ENCODE measurements at places on chromosomes 5 and 9. TPM values are rescaled to one million over a fixed set of nuclear protein-coding genes. Genes with fewer than 3 reads are reported as not detected.
A peak's percentile ranks its signal among the peaks of the same experiment; 100 is the strongest.

The TSSK1B gene
- not detected for total RNA-seq

GRCh38 chr9:114395334-114395617 lies 7.5 kb upstream of the AKNA start:
- H3K4me1 ChIP-seq, result peaks cover 17% of the 10 kb centered on the region
- no peak overlapping the region for H3K27ac ChIP-seq
- H3K27me3 ChIP-seq, result no peaks in the 10 kb centered on the region
- peaks cover 9% of the 10 kb centered on the region for H3K36me3 ChIP-seq
- no peak for DNase-seq
- H3K4me3 ChIP-seq, result no peak overlapping the region

DNA sequence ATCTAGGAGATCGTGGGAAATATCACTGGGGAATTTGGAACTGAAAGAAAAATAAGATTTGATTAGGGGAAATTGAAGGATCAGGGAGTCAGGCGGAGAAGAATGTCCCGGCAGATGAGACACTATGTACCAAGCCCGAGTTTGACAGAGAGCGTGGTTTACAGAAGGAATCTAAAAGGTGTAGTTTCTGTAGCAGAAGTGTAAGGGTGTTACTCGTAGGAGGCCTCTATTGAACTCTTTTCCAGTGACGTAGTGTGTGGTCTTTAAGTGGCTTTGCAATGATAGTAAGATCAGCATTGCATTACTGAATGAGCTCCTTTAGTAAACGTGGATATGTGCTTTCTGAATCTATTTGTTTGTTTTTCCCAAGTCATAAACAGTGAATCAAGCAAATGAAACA lies 59.3 kb upstream of the CDKN2B start:
- H3K4me1 ChIP-seq, result no peaks in the 10 kb centered on the region
- DNase-seq, result no peak
- H3K4me3 ChIP-seq, result no peak overlapping the region
- no peaks in the 10 kb centered on the region for H3K27me3 ChIP-seq

The CATSPER3 gene
- total RNA-seq, result not detected

- no peak overlapping the region for H3K27ac ChIP-seq
- no peaks in the 10 kb centered on the region for H3K36me3 ChIP-seq
- no peaks in the 10 kb centered on the region for H3K4me1 ChIP-seq
- no peaks in the 10 kb centered on the region for H3K27me3 ChIP-seq
- H3K4me3 ChIP-seq, result no peak overlapping the region
These were observed 57.9 kb downstream of the DOCK8 start for GRCh38 chr9:272251-273213.

The IL7R gene
- 0.25 TPM for total RNA-seq

- no peaks in the 10 kb centered on the region for H3K27me3 ChIP-seq
- H3K27ac ChIP-seq, result no peak overlapping the region
- no peaks in the 10 kb centered on the region for H3K36me3 ChIP-seq
- H3K4me3 ChIP-seq, result no peak overlapping the region
- H3K4me1 ChIP-seq, result no peaks in the 10 kb centered on the region
These were observed 225.6 kb downstream of the PCSK5 start for GRCh38 chr9:76115982-76116646.

The OR13C5 gene
- total RNA-seq, result not detected

GRCh38 chr5:141686648-141687416 lies 4.8 kb upstream of the ARAP3 start:
- H3K4me3 ChIP-seq, result no peak overlapping the region
- no peak overlapping the region for H3K27ac ChIP-seq

The SPINK5 gene
- total RNA-seq, result 2.0 TPM

DNA sequence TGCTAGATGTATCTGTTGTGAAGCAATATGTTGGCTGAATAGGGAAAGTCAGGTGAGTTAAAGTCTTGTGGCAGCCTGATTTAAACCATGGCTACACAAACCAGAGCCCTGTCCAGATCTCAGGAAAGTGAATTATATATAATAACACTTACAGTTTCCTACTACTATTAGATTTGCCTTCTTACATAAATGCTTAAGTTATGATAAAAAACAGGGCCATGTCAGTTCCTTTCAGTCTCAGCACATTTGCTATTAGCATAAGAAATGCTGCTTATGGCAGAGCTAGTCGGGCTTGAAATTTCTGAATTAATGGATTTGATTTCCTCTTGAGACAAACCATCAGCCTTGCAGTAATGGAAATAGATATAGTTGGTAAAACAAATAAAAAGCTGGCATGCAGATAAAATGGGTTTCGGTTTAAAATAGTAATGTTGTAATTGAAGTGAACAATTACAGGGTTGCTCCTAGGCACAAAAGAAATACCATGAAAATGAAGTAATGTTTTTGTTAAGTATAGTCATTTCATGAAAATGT lies 664.2 kb upstream of the ZNF608 start:
- no peaks in the 10 kb centered on the region for H3K36me3 ChIP-seq
- DNase-seq, result no peak
- H3K4me3 ChIP-seq, result 0 out of 2 replicates have a peak overlapping the region, but pooled peaks have one; percentile 13
- no peaks in the 10 kb centered on the region for H3K27me3 ChIP-seq

- peaks cover 3% of the 10 kb centered on the region for H3K4me1 ChIP-seq
- H3K27ac ChIP-seq, result no peak overlapping the region
- no peak for DNase-seq
- no peak overlapping the region for H3K4me3 ChIP-seq
These were observed 218.4 kb downstream of the PCSK1 start for GRCh38 chr5:96214442-96215197.

GRCh38 chr9:95796029-95796428 lies 79.5 kb upstream of the ERCC6L2 start:
- no peaks in the 10 kb centered on the region for H3K4me1 ChIP-seq
- no peak overlapping the region for H3K4me3 ChIP-seq
- no peak for DNase-seq
- H3K27ac ChIP-seq, result no peak overlapping the region

The CARD9 gene
- total RNA-seq, result 1.1 TPM

- H3K27ac ChIP-seq, result no peak overlapping the region
- no peaks in the 10 kb centered on the region for H3K4me1 ChIP-seq
- no peaks in the 10 kb centered on the region for H3K36me3 ChIP-seq
These were observed 13.4 kb upstream of the SLC2A6 start for GRCh38 chr9:133492061-133493021.

DNA sequence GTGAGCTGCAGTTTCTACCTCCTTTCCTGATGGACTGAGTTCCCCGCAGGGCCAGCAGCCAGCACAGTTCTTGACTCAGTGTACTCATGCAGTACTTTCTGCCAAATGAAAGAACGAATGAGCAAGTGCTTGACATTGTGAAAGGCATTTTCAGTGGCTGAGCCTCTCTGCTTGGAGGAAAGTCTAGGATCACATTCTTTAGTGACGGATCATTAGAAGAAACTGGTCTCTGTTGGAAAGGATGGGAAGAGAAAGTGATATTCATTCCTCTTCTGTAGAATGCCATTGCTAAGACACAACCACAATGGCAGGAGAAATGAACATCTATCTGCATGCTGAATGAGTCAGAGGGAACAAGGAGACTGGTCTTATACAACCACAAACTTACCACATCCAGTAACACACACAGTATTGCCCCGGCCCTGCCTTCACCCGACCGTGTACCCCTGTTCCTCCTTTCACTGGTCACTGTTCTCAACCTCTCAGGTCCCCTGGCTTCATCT lies 206.9 kb downstream of the CRB2 start:
- no peak overlapping the region for H3K27ac ChIP-seq
- no peaks in the 10 kb centered on the region for H3K27me3 ChIP-seq
- no peaks in the 10 kb centered on the region for H3K4me1 ChIP-seq
- no peak overlapping the region for H3K4me3 ChIP-seq

GRCh38 chr5:141402553-141403243 lies at the start of gene PCDHGA9:
PCDHGA9 (plus strand) TSS chr5:141402778; CDS start chr5:141402953, 175 bp downstream.
- no peak for DNase-seq
- no peaks in the 10 kb centered on the region for H3K4me1 ChIP-seq
- H3K36me3 ChIP-seq, result no peaks in the 10 kb centered on the region
- no peak within 1 kb of the TSS for H3K4me3 ChIP-seq
- H3K27me3 ChIP-seq, result no peaks in the 10 kb centered on the region
- no peak within 1 kb of the TSS for H3K27ac ChIP-seq

GRCh38 chr9:87276851-87277261 lies 220.8 kb upstream of the DAPK1 start:
- H3K27ac ChIP-seq, result no peak overlapping the region
- DNase-seq, result no peak
- H3K4me1 ChIP-seq, result no peaks in the 10 kb centered on the region
- no peaks in the 10 kb centered on the region for H3K36me3 ChIP-seq

The RNF224 gene
- 0.17 TPM for total RNA-seq

GRCh38 chr5:149646564-149646963 lies 65.3 kb downstream of the ARHGEF37 start:
- H3K27me3 ChIP-seq, result no peaks in the 10 kb centered on the region
- no peaks in the 10 kb centered on the region for H3K4me1 ChIP-seq
- no peaks in the 10 kb centered on the region for H3K36me3 ChIP-seq

- H3K4me3 ChIP-seq, result no peak overlapping the region
- H3K4me1 ChIP-seq, result no peaks in the 10 kb centered on the region
These were observed 27.3 kb downstream of the AFAP1L1 start for GRCh38 chr5:149298842-149299404.

The JAKMIP2 gene
- total RNA-seq, result 13.4 TPM

DNA sequence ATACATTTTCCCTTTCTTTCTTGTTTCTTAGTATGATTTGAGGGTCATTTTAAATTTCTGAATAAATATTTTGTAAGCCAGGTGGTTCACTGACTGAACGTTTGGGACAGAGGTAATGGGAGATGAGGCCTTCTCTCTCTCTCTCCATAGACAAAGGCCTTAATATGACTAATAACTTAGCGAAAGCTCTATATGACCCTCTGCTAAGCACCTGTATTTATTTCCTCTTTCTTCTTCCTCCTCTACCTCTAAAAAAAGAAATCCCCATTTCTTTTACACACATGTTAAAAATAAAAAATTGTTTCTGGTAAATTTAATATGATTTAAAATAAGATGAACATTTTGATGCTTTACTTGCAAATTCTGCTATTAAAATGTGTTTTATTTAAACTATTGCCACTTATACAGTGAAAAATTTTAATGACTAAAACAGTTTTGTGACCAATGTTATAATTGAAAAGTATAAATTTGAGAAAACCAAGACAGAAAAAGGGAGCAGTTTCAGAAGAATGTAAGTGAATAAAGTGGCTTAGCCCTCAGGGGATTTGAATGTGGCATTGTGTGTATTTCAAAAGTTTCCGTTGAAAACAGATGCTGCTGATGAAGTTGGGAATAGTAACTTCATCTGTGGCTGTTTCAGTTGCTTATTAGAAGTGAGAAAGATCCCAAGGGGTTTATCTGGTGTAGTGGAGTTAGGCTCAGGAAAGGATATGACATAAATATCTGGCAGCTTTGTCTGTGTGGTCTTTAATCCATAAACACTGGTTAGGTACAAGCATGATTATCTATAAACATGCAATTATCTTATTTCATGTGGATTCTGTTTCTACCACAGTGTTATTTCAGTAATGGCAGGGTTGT lies 128.6 kb upstream of the GRHPR start:
- H3K27ac ChIP-seq, result no peak overlapping the region
- no peaks in the 10 kb centered on the region for H3K27me3 ChIP-seq

The SLC22A5 gene
- total RNA-seq, result 4.0 TPM

- H3K27me3 ChIP-seq, result no peaks in the 10 kb centered on the region
- no peak overlapping the region for H3K4me3 ChIP-seq
- H3K4me1 ChIP-seq, result no peaks in the 10 kb centered on the region
- no peak overlapping the region for H3K27ac ChIP-seq
- no peak for DNase-seq
These were observed 51.5 kb downstream of the SEMA4D start for GRCh38 chr9:89446261-89446960.

- H3K27me3 ChIP-seq, result no peaks in the 10 kb centered on the region
- no peak overlapping the region for H3K4me3 ChIP-seq
- H3K4me1 ChIP-seq, result peaks cover 2% of the 10 kb centered on the region
- DNase-seq, result no peak
These were observed 172.3 kb upstream of the GNA14 start for GRCh38 chr9:77820293-77820954.

DNA sequence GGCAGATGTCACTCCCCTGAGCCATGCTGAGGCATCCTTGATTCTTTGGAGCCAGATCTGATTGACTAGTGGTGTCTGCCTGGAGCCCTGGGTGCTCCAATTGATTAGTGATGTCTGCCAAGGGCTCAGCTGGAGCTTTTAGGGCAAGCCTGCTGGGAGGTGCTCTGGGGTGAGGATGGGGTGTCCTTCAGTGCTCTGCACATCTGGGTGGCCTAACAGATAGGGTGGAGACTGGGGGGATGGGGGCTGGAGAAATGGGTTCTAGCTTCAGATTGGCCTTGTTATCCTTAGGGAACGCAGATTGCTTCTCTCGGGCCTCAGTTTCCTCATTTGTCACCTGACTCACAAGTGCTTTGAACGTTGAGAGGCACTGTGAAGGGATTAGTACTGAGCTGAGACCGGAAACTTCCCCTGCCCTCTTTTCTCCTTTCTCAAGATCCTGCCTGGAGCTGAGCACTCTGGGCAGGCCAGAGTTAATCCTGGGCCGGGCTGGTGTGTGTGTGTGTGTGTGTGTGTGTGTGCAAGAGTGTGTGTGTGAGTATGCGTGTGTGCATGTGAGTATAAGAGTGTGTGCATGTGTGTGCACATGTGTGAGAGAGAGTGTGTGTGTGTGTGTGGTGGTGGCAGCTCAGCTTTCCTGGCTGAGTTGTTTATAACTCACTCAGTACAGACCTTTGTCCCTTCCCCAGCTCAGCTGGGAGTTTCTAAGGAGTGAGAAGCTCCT lies 5.6 kb upstream of the IER5L start:
- H3K27me3 ChIP-seq, result peaks cover 54% of the 10 kb centered on the region
- no peak overlapping the region for H3K27ac ChIP-seq
- no peak overlapping the region for H3K4me3 ChIP-seq
- no peak for DNase-seq
- no peaks in the 10 kb centered on the region for H3K36me3 ChIP-seq
- no peaks in the 10 kb centered on the region for H3K4me1 ChIP-seq

The LHX3 gene
- total RNA-seq, result not detected

- peaks cover 19% of the 10 kb centered on the region for H3K27me3 ChIP-seq
- no peak for DNase-seq
- no peaks in the 10 kb centered on the region for H3K36me3 ChIP-seq
- peaks cover 33% of the 10 kb centered on the region for H3K4me1 ChIP-seq
These were observed 3.3 kb upstream of the CXXC5 start for GRCh38 chr5:139644646-139645429.

DNA sequence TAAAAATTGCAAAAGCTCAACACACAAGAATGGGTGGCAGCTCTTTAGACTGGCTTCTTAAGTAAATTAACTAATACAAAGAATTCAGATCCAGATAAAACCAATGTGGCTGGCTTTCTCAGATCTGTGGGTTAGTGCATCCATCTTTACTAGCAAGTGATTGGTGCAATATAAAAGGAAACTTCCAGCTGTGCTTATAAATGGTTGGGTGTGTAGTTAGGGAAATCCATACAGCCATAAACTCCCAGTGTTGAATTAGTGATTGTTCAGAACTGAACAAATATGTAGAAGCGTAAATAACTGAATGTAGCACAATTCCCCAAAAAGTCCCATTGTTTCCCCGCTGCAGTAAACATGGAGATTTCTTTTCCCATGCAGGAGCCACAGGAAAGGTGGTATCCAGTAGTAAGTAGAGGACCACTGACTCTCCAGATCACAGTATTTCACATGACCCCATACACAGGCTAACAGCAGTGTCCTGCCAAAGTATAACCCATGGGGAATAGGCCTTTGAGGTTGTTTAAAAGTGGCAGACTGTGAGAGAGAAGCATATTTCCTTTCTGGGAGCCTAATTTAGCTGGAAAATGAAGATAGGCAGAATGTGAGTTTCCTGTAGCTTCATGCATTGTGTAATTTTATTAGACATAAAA lies 173.1 kb upstream of the SLC12A2 start:
- H3K4me3 ChIP-seq, result no peak overlapping the region
- DNase-seq, result no peak
- no peaks in the 10 kb centered on the region for H3K27me3 ChIP-seq
- H3K27ac ChIP-seq, result no peak overlapping the region
- H3K4me1 ChIP-seq, result no peaks in the 10 kb centered on the region
- H3K36me3 ChIP-seq, result no peaks in the 10 kb centered on the region
